Stimulated activated CD8-positive, alpha-beta memory T cell treated with anti-CD3 and anti-CD28 coated beads, Interleukin-7, amount 100 ng/mL, for 4 hours (primary cell): ENCODE measurements at places on chromosomes 7 and 10.

DNA sequence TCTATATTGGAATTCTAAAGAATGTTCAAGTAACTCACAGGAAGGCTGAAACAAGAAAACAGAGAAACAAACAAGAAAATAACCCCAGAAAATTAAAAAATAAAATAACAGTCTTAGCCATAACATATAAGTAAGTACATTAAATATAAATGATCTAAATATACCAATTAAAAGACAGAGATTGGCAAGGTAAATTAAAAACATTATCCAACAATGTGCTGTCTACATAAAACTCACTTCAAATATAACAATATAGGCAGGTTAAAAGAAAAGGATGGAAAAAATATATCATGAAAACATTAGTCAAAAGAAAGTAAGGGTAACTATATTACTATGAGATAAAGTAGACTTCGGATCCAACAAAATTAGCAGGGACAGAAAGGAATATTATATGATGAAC, 98.1 kb upstream of the NANOS1 start:
- no peak for DNase-seq

DNA sequence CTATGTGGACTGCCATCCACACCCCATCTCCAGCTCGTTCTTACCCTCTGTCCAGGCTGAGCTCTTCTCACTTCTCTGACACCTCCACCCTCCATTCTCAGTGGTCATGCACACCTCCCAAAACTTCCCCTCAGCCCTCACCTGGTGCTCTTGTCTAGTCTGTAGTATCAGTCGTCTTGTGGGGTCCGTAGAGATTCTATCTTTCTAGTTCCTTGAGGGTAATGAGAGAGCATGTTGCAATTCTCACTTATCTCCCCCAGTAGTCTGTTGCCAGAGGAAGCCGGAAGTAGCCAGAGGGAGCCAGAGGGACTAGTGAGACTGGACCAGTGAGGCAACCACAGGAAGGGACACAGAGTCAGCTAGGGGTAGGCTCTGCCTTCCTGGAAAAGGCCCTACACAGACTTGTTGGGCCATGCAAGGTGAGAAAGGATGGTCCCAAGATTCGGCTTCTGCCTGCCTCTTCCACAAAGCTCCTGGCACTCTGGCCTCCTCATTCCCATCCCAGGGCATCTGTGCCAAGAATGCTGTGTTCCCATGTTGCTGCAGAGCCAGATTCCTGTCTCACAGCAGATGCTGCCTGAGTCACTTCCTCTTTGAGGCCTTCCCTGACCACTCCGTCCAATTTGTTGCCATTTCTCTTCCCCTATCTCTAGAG, 50.6 kb upstream of the DUSP5 start:
- no peak for DNase-seq

DNA sequence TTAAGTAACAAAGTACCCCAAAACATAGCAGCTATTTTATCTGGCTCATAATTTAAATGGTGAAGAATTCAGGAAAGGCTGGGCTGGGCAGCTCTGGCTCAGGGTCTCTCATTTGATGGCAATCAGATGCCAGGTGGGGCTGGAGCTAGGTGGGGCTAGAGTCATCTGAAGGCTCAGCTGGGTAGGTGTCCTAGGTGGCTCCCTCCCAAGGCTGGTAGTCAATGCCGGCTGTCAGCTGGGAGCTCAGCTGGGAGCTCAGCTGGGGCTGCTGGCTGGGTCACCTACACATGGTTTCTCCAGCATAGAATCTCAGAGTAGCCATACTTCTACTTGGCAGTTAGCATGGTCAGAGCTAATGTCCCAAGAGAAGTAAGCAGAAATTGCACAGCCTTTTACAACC, 34.1 kb downstream of the OSBPL3 start:
- DNase-seq: no peak

GRCh38 chr10:80070057-80070456, 8.4 kb upstream of the TMEM254 start:
- DNase-seq: no peak

DNA sequence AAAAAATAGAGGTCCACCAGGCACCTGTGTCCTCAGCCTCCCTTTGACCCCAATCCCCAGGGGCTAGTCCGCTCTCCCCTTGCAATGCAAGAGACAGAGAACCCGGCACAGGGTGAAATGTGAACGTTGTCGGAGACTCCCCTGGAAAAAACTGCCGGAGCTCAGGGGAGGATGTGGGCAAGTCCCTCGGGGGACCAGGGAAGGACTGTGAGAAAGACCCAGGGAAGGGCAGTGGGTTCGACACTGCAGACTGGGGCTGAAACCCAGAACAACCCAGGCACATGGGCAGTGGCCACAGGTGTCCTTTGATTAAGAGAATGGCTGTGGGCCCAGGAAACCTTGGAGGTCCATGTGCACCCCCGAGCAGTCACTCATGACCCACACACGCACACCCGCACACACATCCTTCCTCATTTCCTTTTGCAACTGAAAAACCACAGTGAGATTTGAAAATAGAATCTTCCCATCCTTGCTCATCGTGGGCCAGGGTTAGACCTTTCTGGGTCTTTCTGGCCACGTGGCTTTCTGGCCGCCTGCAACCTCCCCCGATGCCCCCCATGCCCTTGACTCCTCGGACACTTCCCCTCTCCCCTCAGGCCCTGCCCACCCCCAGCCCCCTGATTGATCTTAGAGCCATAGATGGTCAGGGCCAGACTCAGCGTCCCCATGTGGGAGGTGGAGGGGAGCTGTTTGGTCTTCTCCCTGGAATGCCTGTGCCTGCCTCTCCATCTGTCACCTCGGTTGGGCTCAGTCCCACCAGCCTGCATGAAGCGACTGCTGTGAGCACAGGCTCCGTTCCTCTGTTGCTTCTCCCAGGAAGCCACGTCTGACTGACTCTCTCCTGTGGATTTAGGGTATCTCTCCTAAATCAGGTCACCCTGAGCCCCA, 7.9 kb downstream of the LAT2 start:
- DNase-seq: no peak

DNA sequence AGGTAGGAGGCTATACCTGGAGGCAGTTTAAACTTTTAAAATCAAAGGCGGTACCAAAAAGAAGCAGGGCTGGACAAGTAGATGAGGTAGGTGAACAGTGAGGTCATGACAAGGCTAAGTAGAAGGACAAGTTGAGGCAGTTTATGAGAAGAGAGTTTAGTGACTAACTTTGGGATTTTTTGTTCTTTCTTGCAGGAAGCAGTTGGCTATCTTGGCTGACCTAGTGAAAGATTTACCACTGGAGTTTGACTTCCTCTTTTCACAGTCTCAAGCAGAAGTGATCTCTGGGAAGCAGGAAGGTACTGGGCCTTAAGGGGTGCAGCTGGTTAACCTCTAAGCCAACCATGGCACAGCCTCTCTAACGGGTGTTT, 26.3 kb downstream of the ENTPD7 start:
- no peak for DNase-seq
